ENCODE measurements at places on chromosomes 16 and 17.

- DNase-seq: no peak
Measured at GRCh38 chr17:81403671-81404534, 8.6 kb downstream of the BAHCC1 start.

- DNase-seq: peak; percentile 47
Measured at GRCh38 chr17:48626245-48627117, at the start of gene HOXB9. Gene HOXB9 (minus strand): TSS chr17:48626358. CDS start chr17:48626269, 89 bp downstream.

DNA sequence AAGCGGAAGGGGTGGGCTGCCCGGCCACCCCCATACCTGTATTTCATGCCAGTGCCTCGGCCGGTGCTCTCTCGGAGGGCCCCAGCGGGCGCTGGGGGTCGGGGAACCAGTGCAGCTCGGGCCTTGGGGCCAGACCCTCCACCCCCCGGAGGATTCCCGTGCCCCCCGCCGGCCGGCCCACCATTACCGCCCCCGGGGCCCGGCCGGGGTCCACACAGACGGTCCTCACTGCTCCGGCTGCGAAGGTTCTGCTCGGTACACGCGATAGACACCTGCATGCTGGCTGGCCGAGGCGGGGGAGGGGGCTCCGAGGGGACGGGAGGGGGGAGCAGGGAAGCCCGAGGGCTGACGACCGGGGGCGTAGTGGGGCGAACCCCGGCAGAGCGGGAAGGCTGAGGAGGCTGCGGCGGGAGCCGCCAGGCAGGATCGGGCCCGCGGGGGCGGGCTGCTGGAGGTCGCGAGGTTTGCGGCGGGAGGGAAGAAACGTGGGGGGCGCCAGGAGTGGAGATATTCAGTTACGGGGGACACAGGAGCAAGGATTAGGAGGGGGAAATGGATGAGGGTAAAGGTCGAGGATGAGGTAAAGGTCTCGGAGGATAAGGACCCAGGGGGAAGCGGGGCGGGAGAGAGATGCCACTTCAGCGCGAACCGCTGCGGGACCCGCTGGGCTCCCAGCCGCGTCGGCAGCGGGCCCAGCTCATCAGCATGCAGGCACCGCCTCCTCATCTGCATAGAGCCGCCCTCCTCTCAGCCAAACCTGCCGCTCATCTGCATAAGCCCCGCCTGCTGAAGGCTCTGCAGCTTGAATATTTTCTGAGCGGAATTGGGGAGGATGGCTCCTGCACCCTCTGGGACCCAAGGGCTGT, at the start of gene KCNAB3:
KCNAB3 (minus strand) TSS at position 699 of the 866 bp plus-strand sequence; CDS start at position 278, 421 bp downstream.
- peak; percentile 69 for DNase-seq

DNA sequence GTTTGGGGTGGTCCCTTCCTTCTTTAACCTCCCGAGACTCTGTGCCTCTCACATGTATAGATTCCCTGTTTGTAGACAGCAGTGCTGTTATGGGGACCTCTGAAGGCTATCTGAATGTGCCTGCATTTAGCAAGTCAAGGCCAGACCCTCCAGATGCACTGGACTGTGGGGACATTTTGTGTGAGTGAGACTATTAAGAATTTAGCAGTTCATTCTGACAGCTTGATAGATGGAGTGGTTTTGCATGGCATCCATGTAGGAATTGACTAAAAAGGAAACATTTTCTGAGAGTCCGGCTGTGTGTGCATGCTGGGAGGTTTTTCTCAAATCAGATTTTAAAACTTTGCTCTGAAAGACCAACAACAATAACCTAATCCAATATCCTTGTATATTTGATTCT, 226.3 kb downstream of the MSI2 start:
- peak; percentile 43 for DNase-seq

GRCh38 chr17:48727415-48728175, 955 bp downstream of the HOXB13 start:
- no peak for DNase-seq
